HS-27A (cell line): ENCODE measurements at places on chromosomes 2 and 18.

- DNase-seq = no peak
These were observed 163.2 kb downstream of the WDPCP start for GRCh38 chr2:63425079-63425416.

- DNase-seq = no peak
These were observed 23.9 kb upstream of the FRZB start for GRCh38 chr2:182890305-182890704.

- DNase-seq = no peak
These were observed 31.8 kb upstream of the TMEM131 start for GRCh38 chr2:98027538-98027937.

DNA sequence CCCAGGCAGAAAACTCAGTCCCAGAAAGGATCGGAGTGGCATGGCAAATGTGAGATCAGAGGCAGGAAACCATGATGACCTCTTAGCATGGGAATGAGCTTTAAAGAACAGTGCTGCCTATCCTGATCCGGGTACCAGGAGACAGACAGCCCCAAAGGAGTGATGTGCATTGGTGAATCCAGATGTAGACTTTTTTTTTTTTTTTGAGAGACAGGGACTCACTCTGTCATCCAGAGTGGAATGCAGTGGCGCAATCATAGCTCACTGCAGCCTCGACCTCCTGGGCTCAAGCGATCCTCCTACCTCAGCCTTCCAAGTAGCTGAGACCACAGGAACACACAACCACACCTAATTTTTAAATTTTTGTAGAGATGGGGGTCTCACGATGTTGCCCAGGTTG is 122.7 kb downstream of the VAPA start:
- no peak for DNase-seq

- peak; percentile 53 for DNase-seq
These were observed 164.4 kb upstream of the VRK2 start for GRCh38 chr2:57881998-57882888.

- no peak for DNase-seq
These were observed 31.2 kb downstream of the ITGB1BP1 start for GRCh38 chr2:9391961-9392720.

DNA sequence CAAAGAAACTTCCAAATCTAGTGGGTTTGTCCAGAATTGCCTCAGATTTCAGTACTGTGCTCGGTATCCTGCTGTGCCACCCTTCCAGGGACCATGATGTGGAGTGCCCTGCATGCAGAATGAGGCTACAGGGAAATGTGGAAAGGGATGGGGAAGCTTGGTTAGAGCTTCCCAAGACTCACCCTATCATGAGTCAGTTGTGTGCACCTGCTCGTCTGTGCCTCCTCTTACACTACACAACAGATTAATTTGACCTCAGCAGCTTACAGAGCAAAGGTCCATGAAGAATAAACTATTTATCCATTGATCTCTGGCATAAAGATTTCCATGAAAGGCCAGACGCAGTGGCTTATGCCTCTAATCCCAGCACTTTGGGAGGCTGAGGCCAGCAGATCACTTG is 21.3 kb upstream of the NCK2 start:
- DNase-seq = no peak

DNA sequence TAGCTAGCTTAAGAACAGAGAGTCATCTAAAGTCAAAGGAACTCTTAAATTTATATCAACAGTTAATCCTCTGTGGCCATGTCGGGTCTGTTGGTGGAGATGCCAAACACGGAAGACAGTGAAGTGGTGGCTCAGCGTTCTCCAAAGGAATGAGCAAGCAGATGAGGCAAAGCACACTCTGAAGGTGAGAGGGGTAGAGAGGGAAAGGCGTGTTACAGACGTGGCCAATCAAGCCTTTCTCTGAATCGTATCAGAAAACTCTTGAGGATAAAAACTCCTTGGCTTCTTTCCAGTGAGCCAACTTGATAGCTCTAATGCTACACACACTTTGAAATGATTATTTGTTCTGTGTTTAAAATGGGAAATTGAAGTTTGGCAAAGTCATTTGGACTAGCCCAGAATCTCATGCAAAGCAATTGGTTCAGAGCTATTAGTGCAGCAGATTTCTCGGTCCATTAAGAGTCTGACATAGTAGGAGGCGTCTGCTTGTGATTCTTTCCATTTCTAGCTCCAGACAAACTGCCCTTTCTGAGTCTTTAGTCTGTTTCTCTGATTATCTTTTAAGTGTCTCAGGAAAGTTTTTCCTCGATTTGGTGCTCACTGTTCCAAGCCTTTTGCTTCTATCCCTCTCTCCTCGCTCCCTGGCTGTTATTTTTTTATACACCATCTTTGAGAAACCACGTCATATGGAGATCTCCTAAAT is 57.5 kb upstream of the CPO start:
- DNase-seq = no peak

DNA sequence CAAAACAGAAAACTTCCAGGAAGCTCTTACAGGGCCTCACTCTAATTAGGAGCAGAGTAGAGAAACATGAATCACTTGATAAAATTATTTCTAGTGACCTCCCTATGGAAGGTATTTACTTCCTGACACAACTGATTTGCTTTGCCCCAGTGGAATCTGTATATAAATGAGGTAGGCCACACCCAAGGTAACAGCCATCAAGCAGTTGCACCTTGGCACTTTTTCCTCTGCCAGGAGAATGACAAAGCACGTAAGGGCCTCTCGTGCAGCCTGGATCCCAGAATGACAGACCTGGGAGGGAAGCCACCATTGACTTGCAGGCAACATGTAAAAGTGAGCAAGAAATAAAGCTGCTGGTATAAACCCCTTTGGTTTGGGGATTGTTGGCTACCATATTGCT is 620.0 kb upstream of the SLC39A10 start:
- DNase-seq = no peak

- DNase-seq = no peak
These were observed 22.2 kb downstream of the GRHL1 start for GRCh38 chr2:9973690-9974089.

DNA sequence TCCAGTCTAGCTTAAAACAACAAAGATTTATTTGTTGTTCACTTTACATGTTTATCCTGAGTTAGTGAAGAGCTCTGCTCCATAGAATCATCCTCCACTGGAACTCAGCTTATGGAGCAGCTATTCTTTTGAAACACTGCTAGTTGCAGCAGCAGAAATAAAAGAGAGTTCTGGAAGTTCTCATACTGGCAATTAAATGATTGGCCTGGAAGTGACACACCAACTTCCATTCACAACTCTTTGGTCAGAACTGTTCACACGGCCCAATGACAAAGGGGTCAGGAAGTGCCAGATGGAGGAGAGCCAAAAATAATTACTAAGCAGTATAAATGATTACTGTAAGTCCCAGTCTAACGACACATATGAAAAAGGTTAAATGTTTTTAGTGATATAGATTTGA is 39.1 kb downstream of the FBXO11 start:
- peak; percentile 42 for DNase-seq

GRCh38 chr2:50529600-50530218 is 502.2 kb downstream of the NRXN1 start:
- peak; percentile 22 for DNase-seq

DNA sequence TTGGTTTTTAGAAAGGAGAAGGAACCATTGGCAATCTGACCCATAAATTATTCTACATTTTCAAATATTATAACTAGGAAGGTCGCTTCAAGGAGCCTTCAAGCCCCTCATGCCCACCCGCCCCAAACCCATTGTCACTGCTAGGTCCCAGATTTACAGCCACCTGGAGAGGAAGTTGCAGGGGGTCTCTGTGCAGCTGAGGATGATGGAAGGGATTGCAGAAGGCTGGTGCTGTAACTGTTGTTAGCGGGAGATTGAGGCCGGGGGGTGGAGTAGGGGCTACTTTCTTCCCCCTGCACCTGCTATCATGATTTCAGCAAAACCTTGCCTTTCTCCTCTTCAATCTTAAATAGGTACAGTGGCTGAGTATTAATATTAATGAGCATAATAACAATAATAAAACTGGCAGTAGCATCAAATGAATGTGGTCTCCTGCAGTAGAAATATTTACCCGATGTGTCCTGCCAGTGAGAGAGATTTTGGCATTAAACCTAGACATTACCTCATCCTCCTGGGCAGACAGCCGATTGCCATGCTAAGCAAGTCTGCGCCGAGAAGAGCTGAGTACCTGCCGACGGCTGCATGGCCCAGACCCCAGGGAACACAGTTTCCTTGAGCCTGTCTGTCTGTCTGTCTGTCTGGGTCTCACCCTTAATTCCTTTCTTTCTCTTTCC is 225.4 kb downstream of the FAM210A start:
- no peak for DNase-seq

DNA sequence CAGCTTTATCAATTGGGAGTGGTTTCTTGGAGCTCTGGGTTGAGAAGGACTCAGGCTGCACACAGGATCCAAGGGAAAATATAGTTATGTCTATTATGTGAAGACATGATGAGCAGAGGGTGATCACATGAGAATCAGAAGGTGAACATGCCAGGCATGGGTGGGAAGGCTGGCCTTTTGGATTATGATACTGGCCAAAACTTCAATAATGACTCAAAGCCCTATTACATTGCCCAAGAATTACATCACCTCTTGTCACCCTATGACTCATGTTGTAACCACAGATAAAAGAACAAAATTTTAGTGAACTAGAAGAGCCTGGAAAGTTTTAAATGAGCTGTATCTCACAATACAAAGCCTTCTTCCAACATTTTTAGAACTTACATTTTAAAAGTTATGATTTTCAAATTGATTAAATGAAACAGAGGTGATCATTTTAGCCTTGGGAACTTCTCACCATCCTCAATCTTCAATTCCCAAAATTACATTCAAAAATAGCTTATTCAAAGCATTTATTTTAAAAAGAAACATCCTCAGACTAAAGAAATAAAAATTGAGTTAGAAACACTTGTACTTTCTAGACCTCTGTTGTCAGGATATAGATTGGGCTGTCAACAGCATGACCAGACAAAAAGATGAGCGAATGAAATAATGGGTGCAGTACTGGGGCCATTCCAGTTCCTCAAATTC is 428.3 kb downstream of the MBD2 start:
- peak; percentile 68 for DNase-seq

- DNase-seq = no peak
These were observed 153.8 kb downstream of the IKZF2 start for GRCh38 chr2:212997526-212998020.

- no peak for DNase-seq
These were observed 168.1 kb downstream of the KCNE4 start for GRCh38 chr2:223219872-223220657.

DNA sequence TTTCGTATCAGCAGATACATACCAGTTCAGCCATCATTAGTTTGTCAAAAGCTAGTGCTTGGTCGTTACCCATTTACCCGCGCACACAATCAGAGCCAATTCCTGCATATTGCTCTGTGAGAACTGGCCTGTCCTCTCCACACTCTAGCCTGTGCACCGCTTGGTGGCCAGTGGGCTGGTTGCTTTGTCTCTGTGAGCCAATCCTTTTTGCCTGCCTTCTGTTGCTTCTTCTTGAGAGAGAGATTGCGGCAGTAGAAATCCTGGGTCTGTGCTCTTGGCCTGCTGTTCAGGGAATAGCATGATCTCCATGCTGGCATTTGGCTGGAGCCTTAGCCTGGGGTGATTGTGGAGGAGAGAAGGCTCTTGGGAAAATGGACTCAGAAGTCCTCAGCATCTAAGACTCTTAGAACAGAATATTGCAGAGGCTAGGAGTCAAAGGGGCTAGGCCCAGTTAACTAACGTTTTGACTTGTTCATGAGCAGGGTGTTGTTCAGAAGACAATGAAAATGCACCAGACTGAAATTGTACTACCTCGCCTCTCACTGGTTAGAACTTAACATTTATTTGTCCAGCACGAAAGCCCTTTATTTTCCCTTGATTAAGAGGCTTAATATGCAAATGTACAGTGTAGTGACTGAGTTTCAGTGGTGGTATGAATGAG is 37.1 kb downstream of the MAP4K4 start:
- DNase-seq = no peak

GRCh38 chr2:239246723-239247122 is 154.1 kb downstream of the HDAC4 start:
- DNase-seq = no peak

- peak; percentile 69 for DNase-seq
These were observed 788.4 kb downstream of the TSN start for GRCh38 chr2:122543815-122544214.

DNA sequence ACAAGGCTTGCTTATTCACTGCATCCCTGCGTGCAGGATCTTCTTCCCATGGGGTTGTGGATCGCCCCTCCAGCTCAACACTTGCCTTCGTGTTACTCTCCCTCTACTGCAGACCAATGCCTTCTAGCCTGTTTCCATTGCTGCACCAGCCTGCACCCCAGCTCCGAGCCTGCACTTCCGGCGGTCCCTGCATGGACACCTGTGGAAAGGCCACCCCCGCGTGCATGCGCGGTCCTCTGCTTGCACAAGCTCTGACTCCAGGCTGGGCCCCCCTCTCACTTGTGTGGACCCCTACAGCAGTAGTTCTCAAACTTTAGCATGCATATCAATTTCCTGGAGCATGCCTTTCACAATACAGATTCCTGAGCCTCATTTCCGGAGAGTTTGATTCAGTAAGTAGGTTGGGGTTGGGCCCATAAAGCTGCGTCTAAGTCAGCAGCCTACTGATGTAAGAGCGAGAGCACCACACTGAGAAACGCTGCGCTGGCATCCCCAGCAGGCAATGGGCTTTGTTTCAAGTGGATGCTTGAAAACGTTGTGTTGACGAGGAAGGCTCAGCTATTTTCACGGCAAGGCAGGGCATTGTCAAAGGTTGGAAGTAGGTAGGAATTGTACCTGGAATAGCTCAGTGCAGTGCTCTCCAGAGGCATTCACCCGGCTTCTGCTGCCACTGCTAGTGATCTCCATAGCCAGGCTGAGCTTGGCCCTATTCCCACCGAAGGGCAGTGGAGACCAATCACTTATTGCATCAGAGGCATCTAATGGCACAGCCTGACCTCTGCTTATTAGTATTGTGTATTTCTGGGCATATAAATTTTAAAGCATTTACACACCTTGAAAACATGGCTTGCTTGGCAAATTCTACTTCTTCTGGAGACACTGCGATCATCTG is 32.6 kb downstream of the CREG2 start:
- DNase-seq = no peak

- DNase-seq = no peak
These were observed 4.9 kb downstream of the TMEM17 start for GRCh38 chr2:62501069-62501468.

GRCh38 chr2:15890124-15890754 is 50.1 kb upstream of the MYCN start:
- no peak for DNase-seq

DNA sequence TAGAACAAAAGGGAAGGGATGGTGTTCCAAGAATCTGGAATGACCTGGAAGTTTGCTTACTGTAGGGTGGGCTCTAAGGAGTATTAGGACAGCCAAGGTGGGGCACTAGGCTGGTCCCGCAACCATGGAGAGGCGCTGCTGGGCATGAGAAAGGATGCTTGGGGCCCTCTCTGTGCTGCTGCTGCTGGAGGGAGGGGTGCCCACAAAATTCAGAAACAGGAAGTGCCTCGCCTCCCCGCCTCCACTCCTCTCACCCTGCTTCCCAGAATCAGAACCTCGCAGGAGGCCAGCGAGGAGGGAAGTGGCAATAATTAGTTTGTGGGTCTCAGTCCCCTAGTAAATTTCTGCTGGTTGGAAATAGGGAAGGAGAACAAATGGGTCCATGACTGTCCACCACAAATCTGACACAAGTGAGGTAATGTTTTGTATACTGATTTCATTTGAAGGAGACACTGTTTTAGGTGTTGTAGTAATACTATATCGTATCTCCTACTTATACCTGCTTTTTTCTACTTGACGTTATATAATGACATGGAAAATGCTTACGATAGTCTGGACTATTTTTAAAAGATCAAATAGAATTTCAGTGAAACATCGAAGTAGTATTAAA is 7.9 kb upstream of the PDCL3 start:
- no peak for DNase-seq

GRCh38 chr18:79882522-79883241 is 68.8 kb downstream of the SLC66A2 start:
- no peak for DNase-seq
